Right ventricle myocardium superior (tissue), 1 donor: ENCODE measurements at places on chromosomes 5 and 9.

DNA sequence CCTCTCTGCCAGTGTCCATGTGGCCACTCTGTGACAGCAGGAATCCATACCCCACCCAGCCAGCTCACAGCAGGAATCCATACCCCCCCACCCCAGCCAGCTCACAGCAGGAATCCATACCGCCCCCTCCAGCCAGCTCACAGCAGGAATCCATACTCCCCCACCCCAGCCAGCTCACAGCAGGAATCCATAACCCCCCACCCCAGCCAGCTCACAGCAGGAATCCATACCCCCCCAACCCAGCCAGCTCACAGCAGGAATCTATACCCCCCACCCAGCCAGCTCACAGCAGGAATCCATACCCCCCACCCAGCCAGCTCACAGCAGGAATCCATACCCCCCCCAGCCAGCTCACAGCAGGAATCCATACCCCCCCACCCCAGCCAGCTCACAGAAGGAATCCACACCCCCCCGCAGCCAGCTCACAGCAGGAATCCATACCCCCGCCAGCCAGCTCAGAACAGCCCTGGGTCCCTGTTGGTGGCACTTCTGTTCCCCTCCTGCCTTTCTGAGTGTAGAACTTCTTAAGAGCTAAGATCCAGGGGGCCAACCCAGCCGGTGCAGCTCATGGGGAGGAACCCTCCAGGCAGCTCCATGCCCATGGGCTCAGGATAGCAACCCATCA is 8.4 kb upstream of the RXRA start:
- peak; percentile 7 for DNase-seq

DNA sequence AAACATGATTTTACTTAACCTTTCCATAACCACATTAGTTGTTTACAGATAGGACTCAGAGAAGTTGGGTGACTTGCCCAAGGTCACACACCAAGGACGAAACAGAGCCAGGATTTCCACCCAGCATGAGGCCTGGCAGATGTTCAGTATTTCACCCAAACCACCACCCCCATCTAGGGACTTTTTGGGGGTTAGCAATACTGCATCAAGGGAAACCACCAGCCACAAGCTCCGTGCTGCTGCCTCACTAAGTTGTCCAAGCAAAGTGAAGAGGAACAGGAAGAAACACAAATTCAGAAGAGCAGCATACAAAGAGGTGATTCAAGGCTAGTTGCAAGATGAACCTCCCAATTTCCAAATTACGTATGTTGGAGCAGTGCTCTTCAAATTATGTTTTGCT is 219.6 kb upstream of the RORB start:
- DNase-seq, result no peak

DNA sequence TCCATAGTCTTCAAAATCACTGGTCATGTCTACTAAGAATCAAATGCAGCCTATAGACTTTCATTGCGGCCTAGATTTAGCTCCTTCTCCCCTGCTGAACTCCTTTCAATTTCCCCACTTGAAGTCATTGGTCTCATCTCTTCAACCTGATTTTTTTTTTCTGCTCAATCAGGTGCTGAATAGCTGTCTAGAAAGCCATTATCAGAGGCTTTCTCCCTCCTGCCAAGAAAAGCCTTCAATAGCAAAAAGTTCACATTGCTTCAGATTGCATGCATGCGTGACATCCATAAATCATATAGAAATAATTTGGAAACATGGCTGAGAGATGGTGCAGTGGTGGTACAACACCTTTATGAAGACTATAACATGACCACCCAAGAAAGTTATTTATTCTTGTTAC is 316.2 kb downstream of the PLK2 start:
- DNase-seq, result no peak

- no peak for DNase-seq
These were observed 786 bp upstream of the NTNG2 start for GRCh38 chr9:132160802-132161742.

DNA sequence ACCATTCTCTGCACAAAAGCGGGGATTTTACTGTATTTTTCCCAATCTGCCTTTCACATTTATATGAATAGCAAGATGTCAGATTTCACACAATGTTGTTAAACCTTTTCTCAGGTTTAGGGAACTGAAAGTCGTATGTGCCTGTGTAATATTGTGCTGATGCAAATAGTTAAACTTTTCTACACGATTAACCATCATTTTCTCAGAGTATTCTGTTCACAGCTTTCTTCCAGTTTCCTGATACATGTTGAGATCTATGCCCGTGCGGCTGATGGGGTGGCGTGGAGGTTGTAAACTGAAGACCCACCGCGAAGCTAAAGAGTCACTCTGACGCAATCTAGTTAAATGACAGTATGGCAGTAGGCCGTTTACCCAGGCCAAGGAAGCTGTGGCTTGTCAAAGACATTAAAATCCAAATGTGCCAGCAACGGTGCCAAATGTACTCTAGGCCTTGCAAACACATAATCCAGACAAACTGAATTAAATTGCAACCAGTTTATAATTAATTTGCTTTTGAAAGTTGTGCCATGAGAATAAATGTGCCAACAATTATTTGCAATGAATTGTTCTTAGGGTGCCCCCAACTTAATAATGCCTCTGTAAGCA is 145.7 kb downstream of the EBF1 start:
- DNase-seq, result no peak

- DNase-seq, result no peak
These were observed 369.6 kb downstream of the CYLC2 start for GRCh38 chr9:103364753-103365152.

DNA sequence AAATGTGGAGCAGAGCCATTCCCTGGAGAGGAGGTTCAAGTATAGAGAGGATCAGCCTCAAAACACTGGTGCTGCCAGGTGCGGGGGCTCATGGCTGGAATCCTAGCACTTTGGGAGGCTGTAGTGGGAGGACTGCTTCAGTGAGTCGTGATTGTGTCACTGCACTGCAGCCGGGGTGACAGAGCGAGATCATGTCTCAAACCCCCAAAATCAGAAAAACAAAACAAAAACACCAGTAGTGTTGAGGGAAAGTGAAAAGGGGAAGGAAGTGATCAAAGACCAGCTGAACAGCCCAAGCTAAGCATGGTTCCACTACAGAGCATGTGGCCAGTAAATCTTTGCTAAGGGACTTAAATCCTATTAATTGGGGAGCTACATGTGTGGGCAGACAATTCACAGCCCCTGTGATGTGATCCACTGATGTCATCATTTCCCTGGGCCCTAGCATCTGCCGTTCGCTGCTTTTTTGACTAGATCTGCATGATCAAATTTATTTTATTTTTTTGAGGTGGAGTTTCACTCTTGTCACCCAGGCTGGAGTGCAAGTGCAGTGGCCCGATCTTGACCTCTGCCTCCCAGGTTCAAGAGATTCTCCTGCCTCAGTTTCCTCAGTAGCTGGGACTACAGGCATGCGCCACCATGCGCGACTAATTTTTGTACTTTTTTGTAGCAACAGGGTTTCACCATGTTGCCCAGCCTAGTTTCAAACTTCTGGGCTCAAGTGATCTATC is 2.7 kb upstream of the PCBD2 start:
- no peak for DNase-seq

- DNase-seq, result no peak
These were observed 82.9 kb downstream of the NREP start for GRCh38 chr5:111673891-111674626.
